ENCODE measurements at places on chromosomes 2 and 18.

GRCh38 chr2:12796657-12797056 lies 79.9 kb downstream of the TRIB2 start:
- no peak for DNase-seq

DNA sequence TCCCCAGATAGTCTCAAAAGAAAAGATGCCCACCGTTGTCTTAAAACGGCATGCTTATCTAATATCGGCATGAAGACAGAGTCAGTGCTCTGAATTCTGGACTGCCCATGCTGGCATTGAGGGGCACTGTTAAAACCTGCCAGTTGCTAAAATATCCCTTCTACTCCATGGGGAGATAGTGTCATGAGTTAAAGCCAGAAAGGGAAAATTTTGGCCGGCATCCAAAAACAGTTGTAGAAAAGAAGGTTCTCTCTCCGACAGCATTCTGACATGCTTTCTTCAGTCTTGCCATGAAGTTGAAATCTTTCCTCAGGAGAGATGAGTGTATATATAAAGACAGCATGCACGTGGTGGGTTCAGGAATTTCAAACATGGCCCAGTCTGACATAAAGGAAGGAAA lies 401.3 kb upstream of the PIK3C3 start:
- DNase-seq = no peak

DNA sequence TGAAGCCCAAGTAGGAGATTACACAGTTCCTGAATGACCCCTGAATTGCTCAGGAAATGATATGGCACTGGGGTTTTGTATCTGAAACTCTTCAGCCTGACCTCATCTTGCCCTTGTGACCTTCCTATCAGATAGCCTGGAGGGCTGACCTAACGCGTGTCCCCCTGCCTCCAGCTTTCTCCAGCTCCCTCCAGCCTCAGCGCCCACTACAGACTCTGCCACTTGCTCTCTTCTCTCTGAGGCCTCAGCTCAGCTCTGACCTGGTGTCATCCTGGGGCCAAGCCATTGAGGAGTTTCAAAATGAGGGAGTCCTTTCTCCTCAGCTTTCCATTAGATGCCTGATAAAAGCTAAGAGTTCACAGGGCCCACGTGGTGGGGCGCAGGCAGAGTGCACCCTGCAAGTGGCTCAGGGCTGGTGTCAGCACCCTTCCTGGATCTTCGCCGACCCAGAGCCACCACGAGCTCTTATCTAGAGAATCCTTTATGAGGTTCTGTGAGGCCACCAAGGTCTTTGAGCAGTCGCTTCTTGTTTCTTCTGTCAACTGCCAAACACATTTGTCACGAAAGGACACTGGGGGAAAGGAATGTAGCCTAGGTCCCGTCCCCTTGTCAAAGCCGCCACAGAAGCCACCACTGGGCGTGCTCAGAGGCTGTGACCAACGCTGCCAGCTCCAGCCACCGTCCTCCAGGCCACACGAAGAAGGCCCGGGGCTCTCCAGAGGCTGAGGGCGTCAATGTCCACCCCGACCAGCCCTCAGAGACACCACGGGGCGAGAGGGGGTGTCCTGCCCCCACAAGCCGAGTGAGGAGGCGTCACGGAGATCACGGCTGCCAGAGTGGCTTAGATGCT lies 131.3 kb upstream of the GPC1 start:
- no peak for DNase-seq

- DNase-seq = no peak
Observed at GRCh38 chr18:57640236-57640635, 18.6 kb upstream of the NARS1 start.

- DNase-seq = no peak
Observed at GRCh38 chr2:228433721-228434120, 252.2 kb upstream of the SPHKAP start.

GRCh38 chr2:143802242-143802641 lies 673.0 kb downstream of the ARHGAP15 start:
- DNase-seq = no peak

DNA sequence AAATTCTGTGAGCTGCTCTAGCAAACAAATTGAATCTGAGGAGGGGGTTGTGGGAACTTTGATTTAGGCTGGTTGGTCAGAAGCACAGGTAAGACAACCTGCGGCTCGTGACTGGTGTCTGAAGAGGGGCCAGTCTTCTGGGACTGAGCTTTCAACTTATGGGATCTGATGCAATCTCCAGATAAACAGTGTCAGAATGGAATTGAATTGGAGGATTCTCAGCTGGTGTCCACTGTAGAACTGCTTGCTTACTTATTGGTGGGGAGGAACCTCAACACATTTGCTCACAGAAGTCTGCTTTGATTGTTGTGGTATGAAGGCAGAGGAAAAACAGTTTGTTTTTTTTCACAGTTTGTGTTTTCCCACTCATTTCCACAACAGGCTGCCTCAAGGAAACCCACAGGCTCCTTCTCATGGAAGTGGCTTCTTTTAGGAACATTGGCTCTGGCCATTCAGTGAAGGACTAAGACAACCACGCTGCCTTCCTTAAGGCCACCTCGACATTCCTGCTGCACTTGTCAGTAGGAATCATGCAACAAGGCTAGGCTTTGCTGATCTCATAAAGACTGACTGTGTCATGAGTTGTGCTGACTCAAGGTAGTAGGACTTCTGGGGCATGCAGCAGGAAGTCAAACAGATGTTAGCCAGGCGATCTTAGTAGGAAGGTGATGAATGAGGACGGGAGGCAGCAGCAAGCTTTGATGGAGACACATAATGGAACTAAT lies 104.7 kb downstream of the TSN start:
- no peak for DNase-seq

- DNase-seq = no peak
Observed at GRCh38 chr2:239222312-239222660, 178.5 kb downstream of the HDAC4 start.

GRCh38 chr2:119311371-119311770 lies 55.3 kb downstream of the C2orf76 start:
- no peak for DNase-seq

DNA sequence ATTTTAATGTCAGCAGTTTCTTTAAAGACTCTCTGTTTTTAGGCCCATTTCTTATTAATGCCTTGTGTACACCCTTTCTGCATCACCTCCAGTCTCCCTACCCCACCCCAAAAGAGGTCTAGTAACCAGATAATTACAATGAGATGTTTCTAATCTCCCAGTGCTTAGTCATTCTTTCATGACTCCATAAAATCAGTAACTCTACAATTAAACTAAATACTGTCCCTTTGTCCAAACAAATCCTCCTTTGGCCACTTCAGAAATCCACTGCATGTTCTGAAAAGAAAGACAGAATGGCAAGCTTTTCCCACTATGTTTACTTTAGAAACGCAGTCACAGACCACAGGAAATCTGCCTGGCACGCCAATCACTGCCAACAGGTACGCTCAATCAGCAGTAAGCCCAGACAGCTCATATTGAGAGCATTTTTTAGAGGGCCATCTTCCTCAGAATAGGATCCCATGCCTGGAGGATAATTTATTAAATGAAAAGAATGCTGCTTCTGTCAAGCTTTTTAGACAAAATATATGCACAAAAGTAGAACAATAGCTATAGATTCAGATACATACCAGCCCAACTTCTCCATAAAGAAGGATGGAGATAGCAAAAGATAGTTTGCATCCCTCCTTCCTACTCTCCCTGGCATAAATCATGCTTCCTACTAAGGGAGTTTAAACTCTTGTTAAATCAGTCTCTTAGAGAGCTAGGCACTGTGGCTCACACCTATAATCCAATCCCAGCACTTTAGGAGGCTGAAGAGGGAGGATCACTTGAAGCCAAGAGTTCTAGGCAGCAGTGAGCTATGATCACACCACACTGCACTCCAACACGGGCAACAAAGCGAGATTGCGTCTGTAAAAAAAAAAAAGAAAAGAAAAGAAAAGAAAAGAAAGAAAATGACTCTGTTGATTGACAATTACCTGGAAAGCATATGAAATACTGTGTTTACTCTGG lies 14.6 kb downstream of the CLASP1 start:
- no peak for DNase-seq
